NCI-H510A (cell line): ENCODE measurements at places on chromosomes 1 and 21.
A peak's percentile ranks its signal among the peaks of the same experiment; 100 is the strongest.

DNA sequence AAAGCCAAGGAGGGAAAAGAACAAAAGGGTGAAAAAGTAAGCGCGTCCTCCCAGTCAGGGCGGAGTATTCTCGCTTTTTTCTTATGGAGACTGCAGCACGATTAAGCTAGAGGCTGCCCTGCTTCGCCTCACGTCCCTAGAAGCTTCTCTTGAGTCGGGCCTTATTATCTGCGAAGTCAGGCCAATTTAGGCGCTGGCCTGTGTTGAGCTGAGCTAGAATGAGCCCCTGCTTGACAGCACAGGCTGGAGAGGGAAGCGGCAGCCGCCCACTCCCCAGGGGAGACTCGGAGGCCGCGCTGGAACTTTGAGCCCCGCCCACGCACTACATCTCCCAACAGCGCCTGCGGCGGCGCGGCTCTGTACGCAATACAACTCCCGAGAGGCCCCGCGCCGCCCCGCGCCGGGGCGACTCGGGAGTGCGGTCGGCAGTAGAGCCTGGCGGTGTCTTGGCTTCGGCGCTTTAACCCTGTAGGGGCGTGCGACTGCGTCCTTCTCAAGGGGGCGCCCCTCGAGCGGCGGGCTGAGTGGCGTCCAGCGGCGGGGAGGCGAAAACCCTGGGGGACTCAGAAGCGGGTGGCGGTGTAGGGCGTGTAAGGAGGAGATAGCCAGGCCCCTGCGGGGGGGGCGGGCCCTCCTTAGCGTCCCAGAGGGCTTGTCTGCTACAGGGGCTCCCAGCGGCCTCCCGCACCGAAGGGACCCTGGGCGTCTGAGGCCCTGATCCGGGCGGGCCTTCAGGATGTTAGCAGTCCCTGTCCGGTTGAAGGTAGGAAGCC, 888 bp downstream of the ZNF436 start:
- DNase-seq = peak; percentile 91

DNA sequence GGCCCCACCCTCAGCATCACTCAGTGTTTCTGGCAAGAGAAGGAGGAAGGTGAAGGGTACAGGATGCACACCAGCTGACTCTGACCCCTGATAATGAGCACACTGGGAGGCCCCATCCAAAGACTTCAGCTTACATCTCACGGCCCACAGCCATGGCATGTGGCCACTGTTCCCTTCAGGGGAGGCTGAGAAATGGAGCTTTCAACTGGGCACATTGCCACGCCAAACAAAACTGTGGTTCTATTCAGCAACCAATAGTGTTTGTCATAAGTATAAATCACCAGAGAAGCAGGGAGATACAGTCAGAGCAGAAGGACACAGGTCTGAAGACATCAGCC, 12.7 kb upstream of the TRAF3IP3 start:
- DNase-seq = no peak

DNA sequence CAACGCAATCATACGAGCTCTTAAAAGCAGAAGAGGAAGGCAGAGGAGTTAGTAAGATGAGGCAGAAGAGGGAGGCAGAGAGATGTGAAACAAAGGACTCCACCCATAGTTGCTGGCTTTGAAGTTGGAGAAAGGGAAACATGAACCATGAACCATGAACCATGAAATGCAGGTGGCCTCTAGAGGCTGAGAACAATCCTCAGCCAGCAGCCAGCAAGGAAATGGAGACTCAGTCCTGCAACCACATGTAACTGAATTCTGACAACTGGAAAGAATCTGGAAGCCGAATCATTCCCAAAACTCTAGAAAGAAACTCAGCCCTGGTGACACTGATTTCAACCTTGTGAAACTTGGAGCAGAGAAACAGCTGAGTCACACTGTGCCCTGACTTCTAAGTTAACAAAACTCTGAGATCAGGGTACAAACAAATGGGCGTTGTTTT, 10.1 kb downstream of the DIPK1A start:
- peak; percentile 25 for DNase-seq

DNA sequence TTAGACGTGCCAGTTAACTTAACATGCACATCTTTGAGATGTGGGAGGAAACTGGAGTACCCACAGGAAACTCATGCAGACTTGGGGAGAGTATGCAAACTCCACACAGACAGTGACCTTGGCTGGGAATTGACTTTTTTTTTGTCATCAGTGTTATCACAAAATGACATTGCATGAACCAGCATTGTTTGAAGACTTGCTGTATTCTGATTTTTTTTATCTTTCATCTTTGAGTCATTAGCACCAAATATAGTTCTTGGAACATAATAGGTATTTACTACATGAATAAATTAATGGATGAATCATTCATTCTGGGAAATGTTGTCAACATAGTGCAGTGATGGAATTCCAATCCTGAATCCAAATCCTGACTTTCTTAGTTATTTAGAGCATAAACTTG, 77.0 kb downstream of the ATF6 start:
- DNase-seq = no peak

GRCh38 chr1:145963265-145964019, 933 bp downstream of the ANKRD34A start:
- DNase-seq = no peak

- no peak for DNase-seq
These were observed 37.5 kb downstream of the TRAPPC10 start for GRCh38 chr21:44049606-44050005.

DNA sequence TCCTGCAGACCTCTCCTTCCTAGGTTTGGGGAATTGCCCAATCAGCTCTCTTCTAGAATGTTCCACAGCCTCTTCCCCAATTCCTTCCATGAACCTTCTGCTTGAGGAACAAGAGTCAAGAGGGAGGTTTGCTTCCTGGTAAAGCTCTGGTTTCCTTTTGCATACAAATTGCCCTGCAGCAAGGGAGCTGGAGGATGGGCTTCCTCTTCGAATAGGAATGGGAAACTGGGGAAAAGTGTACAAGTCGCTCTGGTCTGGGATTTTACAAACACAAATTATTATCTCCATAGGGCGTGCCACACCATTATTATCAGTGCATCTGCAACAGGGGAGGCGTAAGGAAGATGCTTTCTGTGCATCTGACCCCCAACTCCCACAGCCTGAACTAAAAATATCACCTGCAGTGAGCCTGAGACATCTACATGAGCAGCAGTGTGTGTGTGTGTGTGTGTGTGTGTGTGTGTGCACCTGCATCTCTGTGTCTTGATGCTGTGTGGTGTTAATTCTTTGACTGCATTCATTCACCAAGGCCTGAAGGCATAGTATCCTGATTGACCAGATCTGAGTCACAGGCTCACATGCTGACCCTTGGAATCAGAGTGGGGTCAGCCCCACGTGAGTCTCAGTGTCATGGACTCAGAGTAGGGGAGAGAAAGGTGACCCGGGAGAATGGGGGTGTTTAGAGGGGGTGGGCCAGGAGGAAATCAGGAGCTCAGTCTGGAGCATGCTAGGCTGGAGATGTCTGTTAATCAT, 272.9 kb downstream of the KAZN start:
- no peak for DNase-seq

- no peak for DNase-seq
These were observed 1363.9 kb upstream of the ADGRL2 start for GRCh38 chr1:80436851-80437250.

DNA sequence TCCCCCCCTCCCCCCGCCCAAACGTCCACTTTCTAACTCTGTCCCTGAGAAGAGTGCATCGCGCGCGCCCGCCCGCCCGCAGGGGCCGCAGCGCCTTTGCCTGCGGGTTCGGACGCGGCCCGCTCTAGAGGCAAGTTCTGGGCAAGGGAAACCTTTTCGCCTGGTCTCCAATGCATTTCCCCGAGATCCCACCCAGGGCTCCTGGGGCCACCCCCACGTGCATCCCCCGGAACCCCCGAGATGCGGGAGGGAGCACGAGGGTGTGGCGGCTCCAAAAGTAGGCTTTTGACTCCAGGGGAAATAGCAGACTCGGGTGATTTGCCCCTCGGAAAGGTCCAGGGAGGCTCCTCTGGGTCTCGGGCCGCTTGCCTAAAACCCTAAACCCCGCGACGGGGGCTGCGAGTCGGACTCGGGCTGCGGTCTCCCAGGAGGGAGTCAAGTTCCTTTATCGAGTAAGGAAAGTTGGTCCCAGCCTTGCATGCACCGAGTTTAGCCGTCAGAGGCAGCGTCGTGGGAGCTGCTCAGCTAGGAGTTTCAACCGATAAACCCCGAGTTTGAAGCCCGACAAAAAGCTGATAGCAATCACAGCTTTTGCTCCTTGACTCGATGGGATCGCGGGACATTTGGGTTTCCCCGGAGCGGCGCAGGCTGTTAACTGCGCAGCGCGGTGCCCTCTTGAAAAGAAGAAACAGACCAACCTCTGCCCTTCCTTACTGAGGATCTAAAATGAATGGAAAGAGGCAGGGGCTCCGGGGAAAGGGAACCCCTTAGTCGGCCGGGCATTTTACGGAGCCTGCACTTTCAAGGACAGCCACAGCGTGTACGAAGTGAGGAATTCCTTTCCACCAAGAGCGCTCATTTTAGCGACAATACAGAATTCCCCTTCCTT, 158.1 kb downstream of the RUNX1 start:
- DNase-seq = no peak

- DNase-seq = peak; percentile 64
These were observed 109.6 kb downstream of the KCNN3 start for GRCh38 chr1:154760469-154760933.

GRCh38 chr1:47184090-47184821, 5.6 kb downstream of the PDZK1IP1 start:
- DNase-seq = peak; percentile 66

GRCh38 chr21:38664841-38665240, 140.9 kb upstream of the ETS2 start:
- DNase-seq = no peak

- DNase-seq = no peak
These were observed 81.2 kb upstream of the TMPRSS2 start for GRCh38 chr21:41589131-41589530.
